ENCODE measurements at places on chromosomes 13 and 19. TPM values are rescaled to one million over a fixed set of nuclear protein-coding genes. Genes with fewer than 3 reads are reported as not detected.

GRCh38 chr19:7328647-7329046 lies 20.1 kb upstream of the ARHGEF18 start:
- no peak overlapping the region for H3K27ac ChIP-seq
- H3K36me3 ChIP-seq: peaks cover 7% of the 10 kb centered on the region
- DNase-seq: no peak
- no peaks in the 10 kb centered on the region for H3K4me1 ChIP-seq
- no peak overlapping the region for H3K4me3 ChIP-seq
- peaks cover 5% of the 10 kb centered on the region for H3K27me3 ChIP-seq

DNA sequence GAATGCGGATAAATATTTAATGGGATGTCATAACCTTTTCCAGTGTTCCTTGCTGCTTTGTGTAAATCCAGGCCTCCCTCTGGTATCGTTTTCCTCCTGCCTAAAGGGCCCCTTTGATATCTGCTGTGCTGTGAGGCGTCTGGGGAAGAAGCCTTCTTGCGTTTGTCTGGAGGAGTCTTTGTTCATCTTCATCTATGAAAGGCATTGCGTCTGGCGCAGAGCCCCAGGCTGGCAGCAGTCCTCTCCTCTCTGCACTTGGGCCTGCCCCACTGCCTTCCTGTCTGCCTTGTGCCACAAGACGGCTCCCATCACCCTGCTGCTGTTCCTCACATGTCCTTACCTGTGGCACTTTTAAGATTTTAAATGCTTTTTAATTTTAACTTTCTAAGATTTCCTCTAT lies 9.8 kb downstream of the PROZ start:
- no peak for DNase-seq
- H3K27ac ChIP-seq: no peak overlapping the region
- no peaks in the 10 kb centered on the region for H3K27me3 ChIP-seq
- peaks cover 54% of the 10 kb centered on the region for H3K4me1 ChIP-seq

DNA sequence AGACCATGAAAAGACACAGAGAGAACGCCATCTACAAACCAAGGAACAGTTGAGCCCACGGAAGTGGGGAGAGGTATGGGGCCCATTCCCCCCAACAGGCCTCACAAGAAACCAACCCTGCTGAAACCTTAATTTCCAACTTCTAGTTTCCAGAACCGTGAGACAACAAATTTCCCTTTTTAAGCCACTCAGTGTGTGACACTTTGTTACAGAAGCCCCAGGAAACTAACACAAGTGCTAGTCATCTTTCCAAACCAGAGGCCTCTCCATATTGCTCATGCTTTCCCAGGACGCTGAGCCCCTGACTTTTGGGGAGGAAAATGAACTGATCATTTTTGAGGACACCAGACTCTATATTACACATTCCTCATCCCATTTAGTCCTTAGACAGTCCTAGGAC lies 186.8 kb downstream of the NUFIP1 start:
- DNase-seq: no peak
- no peaks in the 10 kb centered on the region for H3K36me3 ChIP-seq
- H3K27me3 ChIP-seq: peaks cover 7% of the 10 kb centered on the region
- no peak overlapping the region for H3K4me3 ChIP-seq
- H3K4me1 ChIP-seq: no peaks in the 10 kb centered on the region

- H3K4me3 ChIP-seq: no peak overlapping the region
- DNase-seq: no peak
- no peaks in the 10 kb centered on the region for H3K27me3 ChIP-seq
Observed at GRCh38 chr19:16088351-16089009, 12.2 kb downstream of the TPM4 start.

- DNase-seq: peak; percentile 75
- H3K4me3 ChIP-seq: peak overlapping the region; percentile 46
- peaks cover 7% of the 10 kb centered on the region for H3K27me3 ChIP-seq
- peaks cover 21% of the 10 kb centered on the region for H3K4me1 ChIP-seq
Observed at GRCh38 chr13:114339857-114340534, 25.7 kb downstream of the CHAMP1 start.

GRCh38 chr13:112714376-112715174 lies 24.7 kb downstream of the ATP11A start:
- no peaks in the 10 kb centered on the region for H3K27me3 ChIP-seq
- no peak overlapping the region for H3K27ac ChIP-seq
- peak; percentile 56 for DNase-seq
- no peaks in the 10 kb centered on the region for H3K4me1 ChIP-seq
- no peak overlapping the region for H3K4me3 ChIP-seq

- no peaks in the 10 kb centered on the region for H3K36me3 ChIP-seq
- no peak overlapping the region for H3K27ac ChIP-seq
- no peaks in the 10 kb centered on the region for H3K4me1 ChIP-seq
- DNase-seq: no peak
Observed at GRCh38 chr13:109055850-109056249, 426.4 kb downstream of the MYO16 start.

GRCh38 chr19:42281827-42282762 lies 13.0 kb downstream of the CIC start:
- peaks cover 45% of the 10 kb centered on the region for H3K4me1 ChIP-seq
- H3K27me3 ChIP-seq: no peaks in the 10 kb centered on the region
- no peak for DNase-seq
- H3K36me3 ChIP-seq: no peaks in the 10 kb centered on the region

- H3K36me3 ChIP-seq: no peaks in the 10 kb centered on the region
- H3K27me3 ChIP-seq: no peaks in the 10 kb centered on the region
- peaks cover 6% of the 10 kb centered on the region for H3K4me1 ChIP-seq
- DNase-seq: peak; percentile 79
- no peak overlapping the region for H3K27ac ChIP-seq
Observed at GRCh38 chr19:6556480-6557195, 25.8 kb downstream of the TNFSF9 start.

DNA sequence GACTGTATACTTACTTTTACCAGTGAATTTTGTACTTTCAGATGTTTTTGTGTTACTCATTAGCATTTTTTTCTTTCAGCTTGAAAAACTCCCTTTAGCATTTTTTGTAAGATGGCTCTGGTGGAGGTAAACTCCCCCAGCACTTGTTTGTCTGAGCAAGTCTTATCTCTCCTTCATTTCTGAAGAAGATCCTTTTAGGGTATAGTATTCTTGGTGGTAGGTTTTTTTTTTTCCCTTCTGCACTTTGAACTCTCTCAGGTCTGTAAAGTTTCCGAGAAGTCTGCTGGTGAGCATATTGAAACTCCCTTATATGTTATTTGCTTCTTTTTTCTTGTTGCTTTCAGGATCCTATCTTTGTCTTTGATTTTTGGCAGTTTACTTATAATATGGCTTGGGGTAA lies 35.1 kb downstream of the IGFL3 start:
- no peak overlapping the region for H3K4me3 ChIP-seq
- no peaks in the 10 kb centered on the region for H3K4me1 ChIP-seq
- H3K36me3 ChIP-seq: peaks cover 37% of the 10 kb centered on the region
- no peak overlapping the region for H3K27ac ChIP-seq
- peaks cover 40% of the 10 kb centered on the region for H3K27me3 ChIP-seq
- no peak for DNase-seq

ZIC5 gene
- total RNA-seq: not detected

ZNF154 gene
- total RNA-seq: 0.81 TPM

ZNF420 gene
- 14.5 TPM for total RNA-seq

All from natural killer cell treated with Interleukin-12 subunit alpha and Interleukin-12 subunit beta and Interleukin-15 and Interleukin-18, amount 100 ng/mL, for 72 hours (primary cell).